ENCODE measurements at places on chromosomes 6 and 20. TPM values are rescaled to one million over a fixed set of nuclear protein-coding genes. Genes with fewer than 3 reads are reported as not detected.
A peak's percentile ranks its signal among the peaks of the same experiment; 100 is the strongest.

GRCh38 chr6:75204959-75205775 is 686 bp downstream of the COL12A1 start:
- peak; percentile 65 for DNase-seq

DNA sequence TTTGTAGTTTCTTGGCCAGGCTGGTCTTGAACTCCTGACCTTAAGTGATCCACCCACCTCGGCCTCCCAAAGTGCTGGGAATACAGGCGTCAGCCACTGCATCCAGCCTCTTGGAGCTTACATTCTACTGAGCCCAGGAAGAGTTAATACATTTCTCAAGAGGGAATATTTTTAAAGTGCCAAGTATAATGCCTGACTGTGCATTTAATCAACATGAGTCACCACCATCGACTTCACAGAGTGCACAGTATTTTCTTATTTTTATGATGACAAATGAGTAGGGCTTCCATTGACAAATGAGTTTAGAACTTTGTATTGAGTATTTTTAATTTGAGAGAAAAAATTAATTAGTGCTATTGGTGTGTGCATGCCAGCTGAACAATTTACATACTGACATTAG is 72.2 kb downstream of the SASH1 start:
- DNase-seq = no peak

GRCh38 chr6:7878401-7878964 is 32.1 kb downstream of the TXNDC5 start:
- DNase-seq = no peak

- DNase-seq = no peak
Observed at GRCh38 chr6:121858310-121858709, 422.9 kb downstream of the GJA1 start.

- no peak for DNase-seq
Observed at GRCh38 chr6:99712519-99712918, 105.9 kb downstream of the PRDM13 start.

DNA sequence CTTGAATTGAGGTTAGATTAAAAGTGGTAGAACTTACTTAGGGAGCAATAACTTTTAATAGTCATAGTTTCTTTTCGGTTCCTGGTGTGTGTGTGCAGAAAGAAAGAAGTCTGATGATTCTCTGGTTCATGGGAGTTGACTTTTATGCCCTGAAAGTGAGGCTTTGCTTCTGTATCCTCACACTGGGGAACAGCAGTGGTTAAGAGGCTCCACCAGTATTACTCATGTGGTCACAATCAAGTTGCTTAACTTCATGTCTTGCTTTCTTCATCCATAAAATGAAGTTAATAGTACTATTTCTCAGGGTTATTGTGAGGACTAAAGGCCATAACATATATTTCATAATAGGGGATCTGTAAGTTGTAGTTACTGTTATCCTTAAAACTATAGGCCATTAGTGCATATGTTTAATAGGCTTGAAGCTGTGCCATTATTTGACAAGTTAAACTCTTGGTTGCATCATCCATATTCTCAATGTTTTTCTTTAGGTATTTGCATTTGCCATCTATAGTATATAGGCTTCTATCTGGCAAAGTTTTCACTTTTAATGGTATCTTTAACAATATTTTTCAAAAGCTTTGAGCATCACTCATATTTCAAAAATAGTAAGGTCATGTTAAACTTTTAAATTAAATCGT is 262.4 kb downstream of the PLCB1 start:
- no peak for DNase-seq

DNA sequence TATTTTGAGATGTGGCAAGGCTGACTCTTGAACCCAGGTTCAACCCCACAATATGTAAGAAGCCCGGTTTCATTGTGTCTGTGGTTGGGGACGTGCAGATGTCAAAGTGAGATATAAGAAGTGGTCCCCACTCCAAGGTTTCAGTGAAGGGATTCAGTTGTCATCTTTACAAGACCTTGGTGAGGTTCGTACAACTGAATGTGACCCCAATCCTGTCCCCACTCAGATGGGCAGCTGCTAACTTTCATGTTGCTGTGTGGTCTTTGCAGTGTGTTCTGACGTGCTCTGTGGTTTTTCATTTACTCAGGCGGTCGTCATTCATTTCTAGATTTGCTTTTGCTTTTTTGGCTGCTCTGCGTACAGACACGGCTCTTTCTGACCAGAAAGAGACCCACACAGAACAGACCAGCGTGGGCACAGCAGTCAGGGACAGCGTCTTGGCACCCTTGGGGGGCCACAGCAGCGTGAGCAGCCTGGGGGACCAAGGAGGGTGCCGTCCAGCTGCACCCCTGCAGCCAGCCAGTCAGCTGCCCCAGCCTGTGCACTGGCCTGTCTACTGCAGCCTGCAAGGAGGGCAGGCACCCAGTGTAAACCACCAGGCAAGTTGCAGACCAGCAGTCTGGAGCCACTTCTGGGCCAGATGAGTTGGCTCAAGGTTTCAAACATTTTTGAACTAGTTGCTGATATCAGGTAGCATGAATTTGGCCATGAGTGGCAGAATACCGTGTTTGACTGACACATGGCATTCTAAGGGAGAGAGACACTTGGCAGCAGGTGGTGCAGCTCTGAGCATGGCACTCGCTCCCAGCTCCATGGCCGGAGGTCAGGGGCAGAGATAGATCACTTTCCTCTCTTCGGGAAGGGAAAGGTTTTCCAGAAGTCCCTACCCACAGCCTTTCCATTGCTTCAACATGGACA is 49.4 kb upstream of the IRF4 start:
- no peak for DNase-seq

DNA sequence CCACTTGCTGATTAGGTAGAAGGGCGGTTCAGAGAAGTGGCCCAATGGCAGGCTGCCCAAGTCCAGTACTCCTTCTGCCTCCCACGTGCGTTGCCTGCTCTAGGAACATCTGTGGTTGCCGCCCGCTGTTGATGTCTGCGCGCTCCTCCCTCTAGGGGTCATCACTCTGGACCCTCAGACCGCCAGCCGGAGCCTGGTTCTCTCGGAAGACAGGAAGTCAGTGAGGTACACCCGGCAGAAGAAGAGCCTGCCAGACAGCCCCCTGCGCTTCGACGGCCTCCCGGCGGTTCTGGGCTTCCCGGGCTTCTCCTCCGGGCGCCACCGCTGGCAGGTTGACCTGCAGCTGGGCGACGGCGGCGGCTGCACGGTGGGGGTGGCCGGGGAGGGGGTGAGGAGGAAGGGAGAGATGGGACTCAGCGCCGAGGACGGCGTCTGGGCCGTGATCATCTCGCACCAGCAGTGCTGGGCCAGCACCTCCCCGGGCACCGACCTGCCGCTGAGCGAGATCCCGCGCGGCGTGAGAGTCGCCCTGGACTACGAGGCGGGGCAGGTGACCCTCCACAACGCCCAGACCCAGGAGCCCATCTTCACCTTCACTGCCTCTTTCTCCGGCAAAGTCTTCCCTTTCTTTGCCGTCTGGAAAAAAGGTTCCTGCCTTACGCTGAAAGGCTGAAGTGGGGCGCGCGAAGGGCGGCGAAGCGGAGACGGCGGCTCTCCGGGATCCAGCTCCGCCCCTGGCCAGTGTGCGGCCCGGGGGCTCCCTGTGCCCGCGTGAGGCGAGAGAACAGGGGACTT is 8.5 kb downstream of the TRIM15 start:
- DNase-seq = no peak

DNA sequence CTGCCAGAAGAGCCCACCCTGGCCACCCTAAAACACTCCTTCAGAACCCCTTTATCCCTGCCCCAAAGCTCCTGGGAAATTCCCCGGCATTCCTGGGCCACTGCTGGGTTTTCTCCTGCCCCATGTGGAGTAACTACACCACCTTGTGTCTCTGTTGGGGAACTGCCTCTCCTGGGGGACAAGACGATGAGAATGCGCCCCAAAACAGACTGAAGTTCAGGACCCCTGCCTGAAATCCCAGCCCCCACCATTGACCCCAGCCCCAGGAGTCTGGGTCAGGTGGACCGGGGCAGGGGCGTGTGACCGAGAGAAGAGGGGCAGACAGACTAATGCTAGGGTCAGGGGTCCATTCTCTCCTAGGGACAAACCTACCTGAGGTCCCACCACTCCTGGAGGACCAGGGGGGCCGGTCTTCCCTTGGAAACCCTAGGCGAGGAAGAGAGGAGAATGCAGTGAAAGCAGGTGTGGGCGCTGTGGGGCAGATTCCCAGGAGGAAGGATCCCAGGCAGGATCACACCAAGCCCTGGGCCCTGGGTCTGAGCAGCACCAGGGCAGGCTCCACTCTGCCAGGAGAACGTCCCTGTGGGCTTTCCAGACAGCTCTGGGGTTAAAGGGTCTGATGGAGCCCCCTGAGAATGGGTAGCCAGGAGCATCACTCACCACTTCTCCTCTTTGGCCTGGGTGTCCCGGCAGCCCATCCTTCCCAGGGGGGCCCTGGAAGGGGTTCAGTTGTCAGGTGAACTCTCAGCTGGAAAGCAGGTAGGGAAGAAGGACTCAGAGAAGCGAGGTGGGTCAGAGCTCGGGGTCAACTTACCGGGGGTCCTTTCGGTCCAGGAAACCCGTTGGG is 19.4 kb downstream of the COL11A2 start:
- peak; percentile 30 for DNase-seq

DNA sequence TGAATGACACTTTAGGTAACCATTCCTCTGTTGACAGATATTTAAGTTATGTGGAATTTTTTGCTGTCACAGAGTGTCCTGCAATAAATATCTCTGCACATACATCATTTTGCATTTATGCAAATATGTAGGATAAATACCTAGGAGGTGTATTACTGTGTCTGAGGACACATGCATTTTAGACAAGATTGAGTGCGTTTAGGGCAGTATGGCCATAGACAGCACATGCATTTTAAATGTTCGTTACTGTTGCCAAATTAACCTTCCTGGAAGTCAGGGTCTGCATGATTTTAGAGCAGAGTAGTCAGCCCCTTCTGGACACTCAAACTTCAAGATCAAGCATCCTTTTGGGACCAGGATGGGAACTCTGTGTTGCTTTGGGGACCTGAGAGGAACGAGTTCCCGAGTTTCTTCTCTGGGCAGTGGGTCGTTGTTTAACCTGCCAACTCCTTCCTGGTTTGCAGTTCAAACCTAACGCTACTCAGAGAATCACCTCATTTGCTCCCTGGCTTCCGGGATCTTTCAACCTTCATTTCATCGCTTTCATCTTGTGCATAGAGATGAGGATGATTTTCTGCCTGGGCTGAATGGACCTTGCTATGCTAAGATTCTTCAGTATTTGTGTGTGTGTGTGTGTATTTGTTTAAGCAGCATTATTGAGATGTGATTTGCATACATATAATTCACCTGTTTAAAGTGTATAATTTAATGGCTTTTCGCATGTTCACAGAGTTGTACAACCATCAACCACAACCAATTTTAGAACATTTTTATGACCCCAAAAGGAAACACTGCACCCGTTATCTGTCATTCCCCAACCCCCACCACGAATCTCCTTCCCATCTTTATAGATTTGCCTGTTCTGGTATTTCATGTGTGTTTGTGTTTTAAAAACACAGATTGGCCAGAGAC is 9.8 kb downstream of the BCAS4 start:
- DNase-seq = no peak

Gene PRIM2
- total RNA-seq = 3.3 TPM

Gene XKR7
- not detected for total RNA-seq

Gene PBOV1
- total RNA-seq = not detected

Gene TPD52L1
- 106 TPM for total RNA-seq
